Calu3 (cell line): ENCODE measurements at places on chromosomes 1 and 21. TPM values are rescaled to one million over a fixed set of nuclear protein-coding genes. Genes with fewer than 3 reads are reported as not detected.

AQP10 gene
- total RNA-seq: not detected in 2 replicates

HSPB7 gene
- total RNA-seq: not detected in 2 replicates

OR2T35 gene
- not detected in 2 replicates for total RNA-seq

WLS gene
- total RNA-seq: 50.9 and 57.3 TPM in 2 replicates

GRCh38 chr1:228925691-228926090 lies 190.4 kb downstream of the RHOU start:
- H3K4me1 ChIP-seq: peaks cover 31% of the 10 kb centered on the region
- no peaks in the 10 kb centered on the region for H3K27me3 ChIP-seq
- no peak for DNase-seq
- H3K4me3 ChIP-seq: no peak overlapping the region

GRCh38 chr1:202856014-202856413 lies 32.9 kb downstream of the RABIF start:
- no peaks in the 10 kb centered on the region for H3K27me3 ChIP-seq
- no peak overlapping the region for H3K4me3 ChIP-seq
- peaks cover 12% of the 10 kb centered on the region for H3K36me3 ChIP-seq
- H3K4me1 ChIP-seq: no peaks in the 10 kb centered on the region
- H3K27ac ChIP-seq: no peak overlapping the region

GRCh38 chr1:195970209-195970608 lies 638.0 kb downstream of the KCNT2 start:
- H3K4me1 ChIP-seq: no peaks in the 10 kb centered on the region
- H3K36me3 ChIP-seq: no peaks in the 10 kb centered on the region
- H3K4me3 ChIP-seq: no peak overlapping the region
- no peak overlapping the region for H3K27ac ChIP-seq

DNA sequence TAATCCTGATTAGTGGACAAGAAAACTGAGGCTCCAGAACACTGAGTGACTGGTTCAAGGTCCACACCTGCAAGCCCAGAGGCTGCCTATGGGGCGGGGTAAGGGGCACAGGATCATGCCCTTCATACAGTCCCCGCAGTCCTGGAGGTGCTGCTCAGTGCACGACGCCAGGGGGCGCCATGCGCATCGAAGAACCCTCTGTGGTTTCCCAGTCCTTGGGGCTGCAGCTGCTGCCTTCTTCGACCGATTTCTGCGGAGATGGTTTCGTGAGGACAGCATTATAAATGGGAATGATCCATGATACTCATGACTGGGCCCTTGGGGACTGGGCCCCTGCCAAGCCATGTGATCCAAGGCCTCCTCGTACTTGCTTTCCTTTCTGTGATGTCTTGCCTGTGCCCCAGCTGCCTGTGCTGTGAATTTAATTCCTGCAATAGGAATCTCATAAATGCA lies 37.1 kb upstream of the ARHGEF10L start:
- no peak overlapping the region for H3K27ac ChIP-seq
- no peak overlapping the region for H3K4me3 ChIP-seq
- no peaks in the 10 kb centered on the region for H3K36me3 ChIP-seq
- H3K27me3 ChIP-seq: no peaks in the 10 kb centered on the region
- no peaks in the 10 kb centered on the region for H3K4me1 ChIP-seq

DNA sequence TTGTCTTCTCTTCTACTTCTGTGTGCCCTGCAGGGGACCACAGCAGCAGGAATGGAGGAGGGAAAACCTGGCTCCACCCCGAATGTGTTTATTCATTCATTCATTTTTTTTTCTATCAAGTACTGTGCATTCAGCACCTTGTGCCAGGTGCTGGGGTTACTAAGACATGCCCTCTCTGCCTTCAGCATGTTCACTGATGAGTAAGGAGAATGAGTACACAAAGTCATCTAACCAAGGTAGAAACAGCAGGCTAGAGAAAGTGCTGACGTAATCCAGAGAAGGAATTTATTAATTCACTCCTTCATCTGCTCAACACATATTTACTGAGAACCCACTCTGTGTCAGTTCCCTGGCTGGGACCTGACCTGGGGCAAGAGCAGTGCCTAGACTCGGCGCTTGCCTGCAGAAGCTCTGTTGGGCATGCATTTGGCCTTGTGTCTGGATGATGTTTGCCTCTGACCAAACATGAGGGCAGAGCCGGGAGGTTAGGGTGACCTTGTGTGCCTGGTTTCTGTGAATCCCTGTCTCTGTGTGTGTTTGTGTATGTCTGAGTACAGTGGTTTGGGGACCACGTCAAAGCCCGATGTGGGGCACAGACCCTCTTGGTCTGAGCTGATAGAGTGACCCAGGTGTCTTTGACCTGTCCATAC lies 3.3 kb upstream of the MYOG start:
- no peak overlapping the region for H3K27ac ChIP-seq
- H3K36me3 ChIP-seq: no peaks in the 10 kb centered on the region

DNA sequence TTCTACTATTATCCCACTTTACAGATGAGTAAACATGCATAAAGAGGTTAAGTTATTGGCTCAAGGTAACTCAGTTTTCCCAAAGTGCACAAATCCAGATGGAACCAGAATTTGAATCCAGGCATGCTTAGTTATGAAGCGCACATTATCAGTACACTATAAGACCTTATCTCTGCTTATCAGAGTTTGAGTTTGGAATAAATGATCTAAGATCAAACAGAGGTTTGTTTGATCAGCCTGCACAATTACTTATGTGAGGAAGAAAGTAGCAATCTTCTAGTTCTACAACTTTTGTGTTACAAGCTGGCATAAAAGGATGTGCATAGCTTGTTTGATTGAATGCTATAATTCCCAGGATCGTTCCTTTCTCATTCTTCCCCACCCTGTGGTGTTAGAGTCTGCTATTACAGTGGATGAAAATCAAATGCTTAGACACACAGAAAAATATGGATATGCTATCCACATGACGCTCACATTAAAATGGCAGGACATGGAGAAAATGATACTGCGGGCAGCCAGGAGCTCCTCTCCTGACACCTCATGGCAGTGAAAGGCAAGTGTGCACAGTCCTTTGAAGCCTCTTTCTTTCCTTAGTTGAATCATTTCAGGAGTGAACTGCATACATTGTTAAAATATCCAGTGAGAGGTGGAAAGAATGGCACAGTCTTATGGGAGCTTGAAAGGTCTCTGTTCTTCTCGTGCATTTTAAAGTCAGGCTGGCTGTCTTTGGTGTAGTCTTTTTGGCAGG lies 23.9 kb upstream of the PBX1 start:
- H3K27ac ChIP-seq: no peak overlapping the region
- no peaks in the 10 kb centered on the region for H3K4me1 ChIP-seq
- H3K27me3 ChIP-seq: no peaks in the 10 kb centered on the region
- H3K36me3 ChIP-seq: no peaks in the 10 kb centered on the region
